ENCODE measurements at places on chromosomes 4 and X.

- no peak for DNase-seq
Observed at GRCh38 chr4:3174371-3175338, 74.3 kb upstream of the MSANTD1 start.

GRCh38 chrX:110675886-110676285, 119.7 kb downstream of the CHRDL1 start:
- no peak for DNase-seq

GRCh38 chr4:112516066-112516470, at the start of gene NEUROG2:
Gene NEUROG2 (minus strand): TSS chr4:112516180. CDS start chr4:112515475, 705 bp downstream.
- DNase-seq: no peak

DNA sequence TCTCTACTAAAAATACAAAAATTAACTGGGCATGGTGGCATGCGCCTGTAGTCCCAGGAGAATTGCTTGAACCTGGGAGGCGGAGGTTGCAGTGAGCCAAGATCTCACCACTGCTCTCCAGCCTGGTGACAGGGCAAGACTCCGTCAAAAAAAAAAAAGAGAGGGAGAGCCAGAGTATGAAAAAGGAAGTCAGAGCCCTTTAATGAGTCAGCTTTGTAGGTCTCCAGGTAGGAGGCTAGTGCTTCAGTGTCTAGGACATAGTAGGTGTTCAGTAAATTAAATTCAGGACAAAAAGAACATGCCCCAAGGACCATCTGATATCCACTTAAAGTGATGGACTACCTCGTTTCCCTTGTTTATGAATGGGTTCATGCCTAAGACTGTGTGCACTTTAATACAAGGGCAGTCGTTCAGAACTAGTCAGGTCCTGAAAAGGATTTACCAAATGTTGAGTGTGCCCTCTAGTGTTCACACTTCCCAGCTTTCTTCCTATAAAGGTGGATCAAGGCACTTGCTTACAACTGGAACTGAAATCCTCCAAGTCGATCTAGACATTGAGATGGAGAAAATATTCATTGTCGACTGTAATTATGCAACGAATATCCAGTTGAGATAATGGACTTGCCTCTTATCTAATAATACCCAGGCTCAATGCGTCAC, 29.0 kb downstream of the F9 start:
- DNase-seq: peak; percentile 4

- DNase-seq: no peak
Observed at GRCh38 chr4:113555868-113556267, 205.7 kb downstream of the CAMK2D start.

DNA sequence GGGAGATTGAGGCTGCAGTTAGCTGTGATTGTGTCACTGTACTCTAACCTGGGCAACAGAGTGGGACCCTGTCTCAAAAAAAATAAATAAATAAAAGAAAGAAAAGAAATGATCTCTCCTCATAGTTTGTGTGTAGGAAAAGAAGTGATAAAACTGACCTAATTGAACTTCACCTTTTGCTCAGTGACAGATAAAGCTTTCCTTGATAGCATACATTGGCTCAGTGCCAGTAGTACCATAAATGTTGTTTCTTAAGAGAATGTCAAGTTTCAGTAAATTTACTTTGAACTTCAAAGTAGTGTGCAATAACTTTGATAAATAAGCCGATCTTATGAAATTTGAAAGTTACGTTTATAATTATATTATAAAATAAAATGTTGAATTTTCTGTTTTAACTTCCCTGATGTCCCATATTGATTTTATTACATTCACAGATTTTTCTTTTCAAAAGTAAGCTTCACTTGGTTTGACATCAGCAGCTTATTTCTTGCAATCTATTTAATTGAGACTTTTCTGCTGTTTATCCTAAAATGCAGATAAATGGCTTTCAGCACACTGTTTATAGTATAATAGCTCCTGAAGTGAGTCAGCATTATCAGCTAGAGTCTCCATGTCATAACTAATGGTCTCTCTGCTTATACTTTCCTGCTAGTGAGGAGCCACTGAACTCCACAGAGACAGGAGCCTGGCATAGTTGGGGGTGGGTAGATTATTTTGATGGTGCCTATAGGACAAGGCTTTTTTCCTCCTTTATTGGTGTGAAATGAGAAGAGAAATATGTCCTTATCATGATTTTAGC, 330.1 kb downstream of the BMPR1B start:
- DNase-seq: no peak

GRCh38 chr4:7027913-7028312, 15.3 kb upstream of the TADA2B start:
- no peak for DNase-seq

- DNase-seq: no peak
Observed at GRCh38 chr4:75087865-75088264, 154.9 kb downstream of the PARM1 start.

- DNase-seq: no peak
Observed at GRCh38 chrX:72273718-72274117, 3.3 kb downstream of the RPS4X start.

DNA sequence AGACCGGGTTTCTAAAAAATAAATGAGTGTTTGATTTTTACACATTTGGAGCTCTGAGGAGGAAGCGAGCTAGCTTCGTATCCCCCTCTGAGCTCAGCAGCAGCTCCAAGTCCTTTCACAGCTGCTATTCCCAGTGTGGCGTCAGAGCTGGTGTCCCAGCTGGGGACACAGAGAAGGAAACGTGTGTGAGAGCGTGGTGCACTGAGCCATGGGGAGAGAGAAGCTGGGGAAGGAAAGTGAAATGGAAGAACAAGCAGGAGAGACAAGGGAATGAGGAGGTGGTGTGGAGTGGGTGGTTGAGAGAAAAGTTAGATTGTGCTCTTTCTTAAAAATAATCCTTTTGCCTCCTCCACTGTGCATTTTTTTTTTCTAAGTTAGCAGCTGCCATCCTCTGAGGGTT, 79.5 kb upstream of the SLC4A4 start:
- no peak for DNase-seq

DNA sequence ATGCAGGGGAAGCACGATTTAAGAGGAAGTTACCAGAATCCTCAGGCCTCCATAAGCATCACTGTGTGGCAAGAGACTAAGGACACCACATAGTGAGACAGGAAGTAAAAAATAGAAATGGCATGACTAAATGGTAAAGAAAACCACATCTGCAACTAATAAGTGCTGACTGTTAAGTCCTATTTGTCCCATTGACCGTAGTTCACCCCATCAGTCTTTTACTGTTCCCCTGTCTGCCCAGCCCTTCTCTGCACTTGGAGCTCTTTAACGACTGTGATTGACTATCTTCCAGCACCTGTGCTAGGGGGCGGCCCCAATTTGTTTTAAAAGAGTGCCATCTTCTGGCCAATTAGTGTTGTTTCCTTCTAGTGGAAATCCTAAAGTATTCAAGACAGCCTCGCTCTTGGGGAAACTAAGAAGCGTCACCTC, 94.2 kb downstream of the MAOA start:
- peak; percentile 4 for DNase-seq
